ENCODE measurements at places on chromosomes 5 and 9. TPM values are rescaled to one million over a fixed set of nuclear protein-coding genes. Genes with fewer than 3 reads are reported as not detected.

GABRG2 gene
- total RNA-seq: not detected

PHYHD1 gene
- total RNA-seq: 1.6 TPM

AP3B1 gene
- total RNA-seq: 39.0 TPM

DNA sequence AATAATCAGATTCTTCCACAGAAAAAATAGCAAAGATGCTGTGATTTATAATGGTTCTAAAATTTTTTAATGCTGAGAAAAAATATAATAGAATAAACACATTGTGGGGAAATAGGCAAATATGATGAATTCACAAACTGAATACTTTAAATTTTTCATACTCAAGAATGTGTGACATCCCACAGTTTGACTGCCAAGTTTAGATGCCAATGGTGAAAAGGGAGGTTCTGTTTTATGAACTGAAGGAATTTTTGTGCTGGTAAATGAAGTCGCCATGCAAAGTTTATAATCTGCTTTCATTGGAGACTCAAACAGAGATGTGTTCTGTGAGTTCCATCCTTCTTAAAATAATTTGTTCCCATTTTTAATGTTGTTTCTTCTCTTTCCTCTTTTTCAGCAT, 367.5 kb upstream of the ADAMTS16 start:
- no peak for DNase-seq

- DNase-seq: no peak
Measured at GRCh38 chr9:127968700-127969383, 11.9 kb downstream of the EEIG1 start.

CCNO gene
- total RNA-seq: not detected

GRCh38 chr9:69649566-69650250, 22.5 kb downstream of the APBA1 start:
- no peak for DNase-seq

DNA sequence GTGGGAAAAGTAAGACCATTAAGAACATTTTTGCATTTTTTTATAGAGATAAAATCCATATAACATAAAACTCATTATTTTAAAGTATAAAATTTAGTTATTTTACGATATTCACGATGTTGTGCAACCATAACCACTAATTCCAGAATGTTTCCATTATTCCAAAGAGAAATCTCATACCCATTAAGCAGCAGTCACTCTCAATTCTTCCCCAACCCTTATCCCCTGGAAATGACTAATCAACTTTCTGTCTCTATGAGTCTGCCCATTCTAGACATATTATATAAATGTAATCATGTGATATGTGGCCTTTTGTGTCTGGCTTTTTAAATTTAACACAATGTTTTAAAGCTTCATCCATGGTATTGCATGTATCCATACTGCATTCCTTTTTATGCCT, 115.6 kb upstream of the ADAMTSL1 start:
- no peak for DNase-seq

DNA sequence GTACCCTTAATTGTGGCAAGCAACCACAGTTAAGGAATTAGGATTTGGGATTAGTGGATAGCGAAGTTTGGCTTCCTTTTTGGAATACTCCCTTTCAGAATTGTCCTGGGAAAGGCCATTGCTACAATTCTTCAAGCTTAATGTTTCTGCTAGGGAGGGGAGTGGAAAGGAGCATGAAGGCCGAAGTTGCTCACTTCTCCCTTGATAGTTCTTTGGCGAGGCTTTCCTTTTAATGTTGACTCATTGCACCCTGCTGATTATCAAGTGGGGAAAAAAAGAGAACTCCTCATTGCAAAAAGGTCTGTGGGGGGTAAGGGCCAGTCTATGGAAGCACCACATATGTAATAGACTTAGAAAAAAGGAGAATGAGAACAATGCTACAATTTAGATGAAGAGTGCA, 30.7 kb downstream of the GRIN3A start:
- DNase-seq: no peak

DNA sequence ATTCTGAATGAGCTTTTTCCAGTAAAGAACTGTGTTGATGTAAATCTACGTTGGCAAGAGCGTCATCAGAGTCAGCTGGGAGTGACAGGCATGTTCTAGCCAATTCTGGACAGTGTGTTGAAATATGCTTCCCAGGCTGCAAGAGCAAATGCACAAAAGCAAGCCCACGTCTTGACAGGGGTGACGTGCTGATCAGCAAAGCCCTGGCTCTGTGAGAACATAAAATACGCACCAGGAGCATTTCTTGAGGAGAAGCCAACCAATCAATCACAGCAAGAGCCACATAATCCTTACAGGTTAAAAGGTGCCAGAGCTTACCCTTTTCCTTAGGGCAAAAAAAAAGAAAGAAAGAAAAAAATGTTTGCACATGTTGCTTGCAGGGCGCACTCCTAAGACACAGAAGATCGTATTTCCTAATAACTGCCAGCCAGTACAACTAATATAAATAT, 148.1 kb downstream of the PDE4D start:
- DNase-seq: no peak

DNA sequence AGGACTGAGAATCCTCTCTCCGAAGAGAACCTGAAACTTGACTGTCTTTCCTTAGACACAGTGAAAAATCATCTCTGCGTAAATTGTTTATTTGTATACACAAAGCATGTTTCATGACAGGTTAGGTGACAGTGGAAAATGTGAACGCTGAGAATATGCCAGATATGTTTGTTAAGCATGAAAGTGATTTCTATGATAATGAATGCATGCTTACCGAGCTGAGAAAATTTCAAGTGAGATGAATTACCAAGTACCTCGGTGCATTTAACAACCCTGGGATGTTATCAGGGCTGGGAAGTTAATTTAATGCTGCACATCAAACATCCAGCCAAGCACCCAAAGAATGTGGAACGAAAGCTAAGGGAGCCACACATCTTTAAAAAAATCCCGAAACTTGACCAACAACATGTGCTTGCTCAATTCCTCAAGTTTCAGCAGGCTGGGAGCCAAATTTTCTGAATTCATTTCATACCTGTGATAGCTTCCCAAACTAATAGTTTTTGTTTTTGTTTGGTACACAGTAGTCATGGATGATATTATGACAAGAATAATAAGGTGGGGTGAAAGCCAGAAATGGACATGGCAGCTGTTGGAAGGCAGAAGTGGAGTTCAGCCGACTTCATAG, 336.9 kb downstream of the ARHGEF28 start:
- no peak for DNase-seq

TMC1 gene
- not detected for total RNA-seq

DNA sequence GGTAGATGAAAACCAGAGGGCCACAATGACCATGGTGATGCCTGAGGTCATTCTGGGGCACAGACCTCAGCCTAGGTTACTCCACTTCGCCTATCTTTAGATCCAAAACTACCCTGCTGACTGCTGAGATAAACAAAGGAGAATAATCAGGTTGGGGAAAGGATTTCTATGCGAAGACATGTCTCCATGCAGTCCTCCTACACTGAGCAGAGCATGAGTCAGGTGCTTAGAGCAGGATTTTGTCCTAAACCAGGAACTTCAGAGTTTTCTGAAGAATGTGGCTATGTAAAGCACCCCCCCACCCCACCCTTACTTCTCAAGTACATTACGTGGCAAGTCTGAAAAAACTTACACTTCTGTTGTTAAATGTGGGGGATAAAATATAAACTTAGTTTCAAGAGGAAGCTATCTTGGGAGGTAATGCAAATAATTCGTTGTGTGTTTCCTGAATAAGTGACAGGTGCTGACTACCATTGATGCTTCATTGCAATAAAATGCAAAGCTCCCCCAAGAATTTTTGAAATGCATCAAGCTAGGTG, 19.4 kb downstream of the PDCD1LG2 start:
- DNase-seq: no peak

QRFP gene
- not detected for total RNA-seq

- no peak for DNase-seq
Measured at GRCh38 chr5:78600687-78601414, 47.7 kb downstream of the LHFPL2 start.

DNA sequence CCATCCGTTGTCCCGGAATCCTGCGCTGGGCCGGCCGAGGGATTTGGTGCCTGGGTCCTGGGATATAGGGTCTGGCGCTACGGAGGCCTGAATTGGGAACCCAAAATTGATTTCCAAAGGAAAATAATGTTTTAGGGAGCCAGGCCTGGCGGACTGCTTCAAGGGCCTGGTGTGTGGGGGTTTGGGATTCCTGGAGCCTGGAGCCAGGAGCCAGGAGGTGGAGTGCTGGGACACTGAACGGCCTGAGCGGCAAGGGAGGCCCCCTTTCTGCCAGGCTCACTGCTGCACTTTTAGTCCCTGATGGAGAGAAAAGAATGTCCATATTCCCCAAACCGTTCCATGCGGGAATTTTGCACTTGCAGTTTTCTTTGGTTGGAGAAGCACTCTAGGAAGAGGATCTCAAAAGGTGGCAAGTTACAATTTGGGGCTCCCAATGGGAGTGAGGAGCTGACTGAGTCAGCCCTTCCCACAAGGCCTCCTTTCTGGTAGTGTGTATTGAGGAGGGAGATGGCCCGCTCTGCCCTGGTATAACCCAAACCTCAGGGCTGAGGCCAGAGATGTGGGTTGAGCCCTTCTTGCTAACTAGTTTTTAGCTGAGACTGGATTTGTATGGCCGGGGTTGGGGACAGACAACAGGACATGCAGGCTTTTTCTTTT, 2.2 kb downstream of the LMX1B start:
- DNase-seq: no peak

TSSK1B gene
- total RNA-seq: not detected
